AG10803 (cell line): ENCODE measurements at places on chromosomes 5 and 9.
A peak's percentile ranks its signal among the peaks of the same experiment; 100 is the strongest.

GRCh38 chr5:172648013-172648381, 6.9 kb downstream of the NEURL1B start:
- no peak for DNase-seq

- DNase-seq: peak; percentile 23
These were observed 23.3 kb downstream of the KCNV2 start for GRCh38 chr9:2740616-2741015.

DNA sequence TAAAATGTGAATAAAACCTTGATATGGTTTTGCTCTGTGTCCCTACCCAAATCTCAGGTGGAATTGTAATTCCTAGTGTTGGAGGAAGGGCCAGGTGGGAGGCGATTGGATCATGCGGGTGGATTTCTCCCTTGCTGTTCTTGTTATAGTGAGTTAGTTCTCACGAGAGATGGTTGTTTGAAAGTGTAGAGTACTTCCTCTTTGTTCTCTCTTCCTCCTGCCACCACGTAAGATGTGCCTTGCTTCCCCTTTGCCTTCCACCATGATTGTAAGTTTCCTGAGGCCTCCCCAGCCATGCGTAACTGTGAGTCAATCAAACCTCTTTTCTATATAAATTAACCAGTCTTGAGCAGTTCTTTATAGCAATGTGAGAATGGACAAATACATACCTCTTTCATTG, 34.9 kb downstream of the TARS1 start:
- no peak for DNase-seq

- DNase-seq: no peak
These were observed 138.7 kb upstream of the NR3C1 start for GRCh38 chr5:143541943-143542797.

DNA sequence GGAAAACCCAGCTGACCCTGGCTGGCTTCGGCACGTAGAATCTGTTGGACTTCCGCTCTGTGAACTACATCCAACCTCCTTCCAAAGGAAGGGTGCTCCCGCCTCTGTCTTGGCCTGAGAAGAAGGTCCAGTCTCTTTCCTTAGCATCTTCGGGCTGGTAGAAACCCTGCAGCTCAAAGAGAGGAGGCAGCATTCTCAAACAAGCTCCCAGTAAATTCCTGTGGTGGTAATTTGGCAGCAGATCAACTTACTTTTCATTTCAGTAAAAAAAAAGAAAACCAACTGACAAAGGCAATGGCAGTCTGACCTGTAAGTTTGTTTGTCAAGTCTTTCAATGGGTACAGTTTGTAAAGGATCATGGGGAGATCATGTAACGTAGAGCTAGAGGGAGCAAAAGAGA, 176.7 kb downstream of the MED10 start:
- DNase-seq: peak; percentile 53

DNA sequence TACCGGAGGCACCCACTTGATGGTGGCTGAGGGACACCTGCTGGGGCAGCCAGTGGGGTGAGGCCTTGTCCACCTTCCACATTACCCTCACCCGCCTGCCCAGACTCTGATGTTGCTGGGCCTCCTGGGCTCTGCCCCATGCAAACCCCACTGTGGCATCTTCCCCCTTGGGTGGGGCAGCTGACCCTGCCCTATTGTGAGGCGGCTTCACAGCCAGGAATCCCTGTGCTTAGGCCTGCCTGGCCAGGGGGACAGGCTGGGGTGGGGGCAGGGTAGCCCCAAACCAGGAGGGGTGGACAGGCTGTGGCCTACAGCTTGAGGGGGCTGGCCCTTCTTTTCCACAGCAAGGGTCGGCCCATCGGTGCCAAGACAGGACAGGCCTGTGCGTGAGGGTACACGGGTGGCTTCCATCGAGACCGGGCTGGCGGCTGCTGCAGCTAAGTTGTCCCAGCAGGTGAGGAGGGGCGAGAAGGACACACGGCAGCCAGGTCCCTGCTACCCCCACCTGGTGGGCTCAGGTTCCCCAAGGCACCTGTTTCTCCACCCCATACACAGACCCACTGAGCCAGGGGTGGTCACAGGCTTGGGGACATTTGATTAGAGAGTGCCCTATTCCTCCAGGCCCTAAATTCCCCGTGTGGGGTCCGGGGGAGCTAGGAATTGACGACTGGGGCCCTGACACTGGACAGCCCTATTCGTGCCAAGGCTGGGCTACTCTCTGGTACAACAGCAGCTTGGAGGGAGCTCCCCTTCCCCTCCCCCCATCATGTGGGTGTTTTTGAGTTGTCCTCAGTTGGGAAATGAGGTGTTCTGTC, 99.2 kb downstream of the PHF2 start:
- DNase-seq: no peak
